Myocyte (in vitro differentiated cells): ENCODE measurements at places on chromosomes 16 and 17. TPM values are rescaled to one million over a fixed set of nuclear protein-coding genes. Genes with fewer than 3 reads are reported as not detected.

TMEM132E gene
- not detected in 2 replicates for total RNA-seq

- DNase-seq, result no peak
Observed at GRCh38 chr17:10200016-10200415, 1.6 kb upstream of the GAS7 start.

HP gene
- total RNA-seq, result not detected in 2 replicates

GRCh38 chr17:73156166-73156840 is 8.5 kb upstream of the SSTR2 start:
- DNase-seq, result peak; percentile 63

DNA sequence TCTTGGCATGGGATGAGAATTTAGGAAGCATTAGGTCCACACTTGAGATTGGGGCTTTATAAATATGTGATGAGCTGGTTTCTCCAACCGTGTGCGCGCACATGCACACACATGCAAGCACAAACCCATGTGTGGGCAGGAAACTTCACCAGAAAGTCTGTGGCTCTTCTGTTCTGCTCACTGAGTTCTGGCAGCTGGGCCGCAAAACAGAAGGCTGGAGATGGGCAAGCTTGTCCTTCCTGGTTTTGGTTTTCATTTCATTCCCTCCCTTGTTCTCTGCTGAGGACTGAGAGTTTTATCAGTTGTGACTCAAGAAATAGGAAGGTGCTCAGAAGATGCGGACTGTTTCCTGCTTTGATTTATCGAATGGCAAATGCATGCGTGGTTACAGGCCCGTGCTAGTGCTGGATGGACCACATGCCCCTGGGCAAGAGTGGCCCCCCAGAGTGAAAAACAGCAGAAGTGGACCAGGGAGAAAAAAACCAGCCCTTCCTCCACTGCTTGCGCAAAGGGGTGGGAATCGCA is 14.1 kb downstream of the MAP3K14 start:
- DNase-seq, result peak; percentile 75

SULT1A4 gene
- total RNA-seq, result 0.32 and 5.8 TPM in 2 replicates

DNA sequence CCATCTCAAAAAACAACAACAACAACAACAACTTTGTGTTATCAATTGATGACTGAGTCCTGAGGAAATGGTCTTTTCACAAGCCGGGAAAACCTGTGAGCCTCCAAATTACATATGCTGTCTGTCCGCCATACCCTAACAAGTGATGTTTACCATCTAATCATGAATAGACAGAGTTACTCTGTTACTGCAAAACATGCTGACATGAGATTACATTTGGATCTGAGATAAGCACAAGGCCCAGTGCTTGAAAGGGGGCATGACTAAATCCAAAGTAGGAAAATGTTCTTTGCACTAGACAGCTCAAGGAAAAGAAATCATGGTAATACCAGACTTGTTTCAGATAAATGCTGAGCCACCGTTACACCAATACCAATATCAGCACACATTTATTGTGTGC is 8.6 kb upstream of the ATXN1L start:
- DNase-seq, result no peak
